ENCODE measurements at places on chromosomes 6 and 20.

GRCh38 chr6:168033791-168034190 lies 36.3 kb downstream of the KIF25 start:
- no peak for DNase-seq

DNA sequence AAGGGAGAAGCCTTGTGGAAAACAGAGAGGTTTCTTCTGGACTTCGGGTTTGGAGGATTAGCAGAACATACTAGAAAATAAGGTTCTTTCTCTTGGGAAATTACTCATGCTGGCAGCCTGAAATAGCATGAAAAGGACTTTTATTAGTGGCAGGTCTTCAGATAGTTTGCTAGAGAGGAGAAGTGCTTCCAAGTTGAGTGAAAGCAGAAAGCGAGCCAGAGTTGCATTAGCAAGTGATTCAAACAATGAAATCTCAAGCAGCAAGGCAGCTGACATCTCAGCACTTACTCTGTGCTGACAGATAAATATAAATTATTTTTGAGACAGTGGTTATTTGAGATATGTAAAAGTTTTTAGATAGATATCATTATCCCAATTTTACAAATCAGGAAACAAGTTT lies 91.9 kb downstream of the PLCB4 start:
- DNase-seq = peak; percentile 24

DNA sequence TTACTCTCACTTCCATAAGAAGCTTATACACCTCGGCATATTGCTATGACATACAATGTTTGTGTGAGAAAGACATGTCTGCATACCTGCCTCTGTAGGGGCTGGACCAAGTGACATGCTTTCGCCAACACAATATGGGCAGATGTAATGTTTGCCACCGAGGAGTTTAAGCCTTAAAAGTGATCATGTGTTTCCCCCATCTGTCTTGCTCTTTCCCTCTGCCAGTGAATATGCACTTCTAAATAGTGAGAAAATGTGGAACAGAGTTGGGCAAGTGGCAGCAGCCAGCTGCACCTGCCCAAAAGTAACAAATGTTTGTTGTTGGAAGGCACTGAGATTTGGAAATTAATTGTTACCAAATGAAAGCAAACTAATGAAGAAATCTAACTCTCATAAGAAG lies 274.8 kb upstream of the BTBD3 start:
- DNase-seq = peak; percentile 20

- no peak for DNase-seq
Measured at GRCh38 chr6:44093066-44093465, 34.2 kb downstream of the MRPL14 start.

GRCh38 chr6:3310051-3310448 lies 51.3 kb downstream of the PSMG4 start:
- no peak for DNase-seq

- DNase-seq = no peak
Measured at GRCh38 chr6:108118810-108119768, 44.5 kb upstream of the OSTM1 start.

DNA sequence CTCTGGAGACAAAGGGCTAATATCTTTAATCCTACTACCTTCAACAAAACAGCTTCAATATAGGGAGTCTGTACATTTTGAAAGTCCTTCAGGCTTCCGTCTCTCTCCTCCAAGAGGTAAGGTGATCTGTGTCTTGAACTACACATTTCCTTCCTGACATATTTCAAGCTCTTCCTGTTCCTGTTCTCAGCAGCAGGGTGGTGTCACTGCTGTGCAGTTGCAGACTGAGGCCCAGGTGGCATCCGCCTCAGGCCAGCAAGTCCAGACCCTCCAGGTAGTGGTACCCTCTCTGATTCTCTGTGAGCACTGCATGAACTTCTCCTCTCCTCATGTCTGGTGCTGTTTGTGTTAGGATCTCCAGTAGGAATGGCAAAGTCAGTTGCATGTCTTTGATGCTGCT lies 7.8 kb downstream of the NFYA start:
- no peak for DNase-seq

DNA sequence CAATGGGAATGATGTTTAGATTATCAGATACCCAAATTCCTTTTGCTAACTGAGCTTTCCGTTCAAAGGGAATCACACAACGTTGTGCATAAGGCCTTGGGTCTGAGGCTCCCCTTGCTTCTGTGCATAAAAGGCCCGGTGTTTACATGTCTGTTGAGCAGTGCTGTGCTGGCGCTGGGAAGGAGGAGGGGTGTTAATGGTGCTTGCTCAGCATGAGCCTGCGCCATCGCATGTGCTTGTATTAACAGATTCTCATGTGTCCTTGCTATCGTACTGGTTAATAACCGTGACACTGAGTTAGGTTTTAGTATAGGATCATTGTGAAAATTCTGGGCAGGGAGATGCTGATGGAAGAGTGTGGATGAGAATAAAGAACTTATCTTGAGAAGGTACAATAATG lies 62.3 kb upstream of the TRAF3IP2 start:
- DNase-seq = no peak
